AG09319 (cell line): ENCODE measurements at places on chromosomes 5 and 9.
A peak's percentile ranks its signal among the peaks of the same experiment; 100 is the strongest.

DNA sequence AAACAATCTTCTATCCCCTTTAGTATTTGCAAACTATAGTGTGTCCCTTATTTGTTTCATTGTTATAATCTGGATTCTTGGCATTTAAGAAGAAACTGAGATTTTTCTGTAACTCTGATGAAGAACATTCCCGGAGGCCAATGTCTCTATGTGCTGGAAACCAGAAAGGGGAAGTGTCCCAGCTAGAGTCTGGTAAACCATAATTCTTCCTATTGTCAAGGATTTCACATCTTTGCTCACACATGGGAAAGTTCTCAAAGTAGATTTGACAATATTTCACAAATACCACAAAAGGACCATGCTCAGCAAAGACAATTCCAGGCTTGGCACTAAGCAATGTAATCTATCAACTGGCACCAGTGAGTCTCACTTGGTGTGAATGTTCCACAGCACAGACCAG, 146.8 kb downstream of the MUSK start:
- DNase-seq: no peak

DNA sequence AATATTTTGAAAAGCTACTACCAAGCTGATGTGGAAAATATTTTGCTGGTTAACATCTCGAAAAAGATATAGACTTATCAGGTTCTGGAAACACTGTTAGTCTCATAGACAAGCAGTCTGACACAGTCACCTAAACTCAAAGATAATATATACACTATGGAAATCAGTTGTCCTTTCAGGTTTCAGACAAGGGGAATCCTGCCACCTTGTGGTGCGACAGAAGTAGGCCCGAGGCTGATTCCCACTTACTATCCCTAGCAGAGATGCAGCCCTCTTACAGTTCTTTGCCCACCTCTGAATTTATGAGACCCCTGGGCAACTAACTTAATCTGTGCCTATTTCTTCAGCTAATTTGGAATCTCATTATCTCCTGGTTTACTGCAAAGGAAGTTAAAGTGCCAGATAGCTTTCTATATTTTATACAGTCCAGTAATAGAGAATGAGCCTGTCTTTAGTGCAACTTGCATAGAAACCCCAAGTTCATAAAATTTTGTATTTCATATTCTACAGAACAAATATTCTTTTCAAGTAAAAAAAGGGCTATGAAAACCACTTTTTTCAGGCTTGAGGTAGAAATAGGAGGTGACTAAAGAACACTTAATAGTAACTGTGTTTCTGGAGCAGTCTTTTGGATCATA, 16.9 kb downstream of the RAD1 start:
- DNase-seq: peak; percentile 41

DNA sequence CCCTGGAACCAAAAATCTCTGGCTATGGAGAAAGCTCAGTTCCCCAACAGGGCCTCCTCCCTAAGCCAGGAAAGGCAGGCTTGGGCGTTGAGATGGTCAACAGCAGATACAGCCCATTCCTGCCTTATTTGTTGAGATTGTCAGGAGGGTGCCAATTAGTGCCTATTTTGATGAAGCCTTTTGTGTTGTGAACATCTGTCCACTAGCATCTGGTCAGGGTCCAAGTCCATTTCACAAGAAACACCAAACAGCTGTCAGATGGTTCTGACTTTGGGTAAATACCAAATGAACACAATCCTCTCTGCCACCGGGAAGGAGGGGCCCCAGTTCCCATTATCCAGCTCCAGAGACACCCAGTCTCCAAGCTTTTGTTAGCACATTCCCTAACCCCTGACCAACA, 19.9 kb downstream of the SEMA6A start:
- no peak for DNase-seq

DNA sequence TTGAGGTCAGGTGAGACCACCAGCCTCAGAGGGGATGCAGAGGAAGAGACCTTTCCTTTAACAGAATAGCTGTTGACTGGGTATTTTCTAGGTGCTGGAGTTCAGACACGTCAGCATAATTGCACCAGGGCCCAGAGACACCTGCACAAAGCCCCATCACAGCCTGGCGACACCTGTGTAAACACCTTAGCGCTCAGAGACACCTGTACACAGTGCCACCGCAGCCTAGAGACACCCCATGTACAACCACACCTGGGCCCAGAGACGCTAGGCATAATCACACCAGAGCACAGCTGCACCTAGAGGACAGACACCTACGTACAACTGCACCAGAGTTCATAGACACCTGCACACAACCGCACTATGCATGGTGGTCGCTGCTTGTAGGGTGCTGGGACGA, 1.0 kb downstream of the TRIP13 start:
- no peak for DNase-seq

DNA sequence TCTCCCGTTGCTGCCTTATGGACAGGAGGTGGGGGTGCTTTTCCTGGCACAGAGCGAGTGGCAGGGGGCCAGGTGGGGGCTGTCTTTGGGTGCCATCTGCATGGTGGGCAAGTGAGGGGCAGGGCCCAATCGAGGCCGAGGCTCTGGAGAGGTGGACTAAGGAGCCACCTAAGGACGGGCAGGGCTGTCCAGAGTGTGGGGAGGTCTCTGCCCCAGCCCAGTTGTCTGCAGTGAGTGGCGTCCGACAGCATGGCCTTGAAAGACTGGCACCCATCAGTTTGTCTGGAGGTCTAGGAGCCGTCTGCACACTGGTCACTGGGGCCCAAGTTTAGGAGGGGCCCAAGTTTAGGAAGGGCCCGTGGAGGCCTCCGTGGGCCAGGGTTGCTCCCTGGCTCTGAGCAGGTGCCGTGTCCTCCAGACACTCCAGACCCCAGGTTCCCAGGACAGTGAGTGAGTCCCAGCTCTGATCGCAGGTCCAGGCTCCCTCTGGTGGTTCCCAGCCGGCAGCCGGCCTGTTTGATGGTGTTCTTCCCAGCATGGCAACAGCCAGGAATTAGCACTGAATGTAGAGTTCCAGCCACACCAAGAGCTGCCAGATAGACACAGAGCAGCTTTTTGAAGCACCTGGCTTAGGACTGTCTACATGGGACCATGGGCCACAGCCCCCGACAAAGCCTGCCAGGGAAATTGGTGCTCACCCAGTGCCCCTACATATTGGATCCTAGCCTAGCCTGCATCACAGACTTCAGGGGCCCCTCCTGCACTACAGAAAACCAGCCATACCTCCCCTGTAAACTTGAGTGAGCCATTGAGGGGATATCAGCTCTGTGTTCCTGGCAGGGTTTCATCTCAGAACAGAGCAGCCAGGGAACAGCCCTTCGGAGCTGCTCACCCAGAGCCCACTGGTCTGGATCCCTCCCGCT, 120.9 kb downstream of the WNK2 start:
- DNase-seq: no peak

DNA sequence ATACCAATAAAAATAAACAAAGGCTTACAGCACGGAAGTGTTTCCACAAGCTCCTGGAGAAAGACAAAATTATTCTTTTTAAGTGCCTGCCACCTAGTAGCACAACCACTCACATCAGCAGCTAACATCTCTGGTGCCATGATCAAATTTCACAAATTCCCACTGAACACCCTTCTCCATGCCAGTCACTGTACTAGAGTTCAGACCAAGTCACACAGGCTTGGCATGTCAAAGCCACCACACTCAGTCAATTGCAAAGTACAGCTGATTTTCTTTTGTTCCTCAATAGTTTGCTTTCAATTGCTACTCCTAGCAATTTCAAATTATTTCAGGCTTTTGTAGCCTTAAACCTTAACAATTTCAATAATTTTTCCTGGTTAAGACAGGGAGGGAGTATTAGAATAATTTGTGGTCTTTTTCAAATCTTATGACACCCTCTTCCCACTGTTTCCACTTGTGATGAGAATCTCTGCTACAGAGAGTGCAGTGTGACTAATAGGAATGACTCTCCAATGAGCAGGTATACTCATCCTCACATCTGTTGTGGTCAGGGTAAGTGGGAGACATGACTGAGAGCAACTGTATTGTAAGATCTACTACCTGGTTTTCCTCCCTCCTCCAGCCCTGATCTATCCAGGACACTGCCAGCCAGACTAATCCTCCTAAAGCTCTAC, 46.2 kb downstream of the RNF145 start:
- DNase-seq: no peak

GRCh38 chr9:75010570-75010969, 17.5 kb downstream of the CARNMT1 start:
- DNase-seq: no peak

DNA sequence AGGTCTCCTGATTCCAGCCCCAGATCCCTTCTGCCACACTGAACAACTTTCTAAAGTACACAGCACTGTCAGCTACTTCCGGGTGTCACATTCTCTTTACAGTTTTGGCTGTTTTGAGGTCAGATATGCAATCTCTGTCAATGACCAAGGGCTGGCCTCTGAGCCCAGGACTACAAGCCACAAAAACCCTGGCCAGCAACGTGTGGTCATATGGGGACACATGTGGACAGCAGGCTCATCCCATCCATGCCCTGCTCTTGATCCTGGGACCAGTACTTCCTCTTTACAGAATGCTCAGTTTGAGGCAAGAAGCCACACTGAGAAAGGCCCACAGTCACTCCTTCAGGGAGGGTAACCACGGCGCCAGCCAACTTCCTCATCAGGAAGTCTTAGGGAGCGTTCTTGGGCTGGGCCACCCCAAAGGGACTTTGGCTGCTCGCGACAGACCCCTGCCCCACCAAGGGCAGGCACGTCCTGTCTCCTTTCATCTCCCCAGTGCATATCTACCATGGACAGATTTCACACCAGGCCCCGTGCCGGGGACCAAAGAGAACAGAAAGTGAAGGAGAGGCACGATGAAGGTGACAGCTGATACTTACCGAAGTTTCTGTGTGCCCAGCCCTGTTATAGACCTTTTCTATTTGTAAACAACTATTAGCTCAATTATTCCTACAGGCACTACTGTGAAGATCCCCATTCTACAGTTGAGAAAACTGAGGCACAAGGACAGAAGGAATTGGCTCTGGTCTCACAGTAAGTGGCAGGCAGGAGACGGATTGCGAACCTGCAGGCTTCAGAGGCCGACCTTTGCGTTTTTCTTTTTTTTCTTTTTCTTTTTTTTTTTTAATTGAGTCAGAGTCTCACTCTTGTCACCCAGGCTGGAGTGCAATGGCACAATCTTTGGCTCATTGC, 37.3 kb downstream of the STK10 start:
- no peak for DNase-seq

- no peak for DNase-seq
Observed at GRCh38 chr5:35482167-35482755, 135.4 kb upstream of the SPEF2 start.

DNA sequence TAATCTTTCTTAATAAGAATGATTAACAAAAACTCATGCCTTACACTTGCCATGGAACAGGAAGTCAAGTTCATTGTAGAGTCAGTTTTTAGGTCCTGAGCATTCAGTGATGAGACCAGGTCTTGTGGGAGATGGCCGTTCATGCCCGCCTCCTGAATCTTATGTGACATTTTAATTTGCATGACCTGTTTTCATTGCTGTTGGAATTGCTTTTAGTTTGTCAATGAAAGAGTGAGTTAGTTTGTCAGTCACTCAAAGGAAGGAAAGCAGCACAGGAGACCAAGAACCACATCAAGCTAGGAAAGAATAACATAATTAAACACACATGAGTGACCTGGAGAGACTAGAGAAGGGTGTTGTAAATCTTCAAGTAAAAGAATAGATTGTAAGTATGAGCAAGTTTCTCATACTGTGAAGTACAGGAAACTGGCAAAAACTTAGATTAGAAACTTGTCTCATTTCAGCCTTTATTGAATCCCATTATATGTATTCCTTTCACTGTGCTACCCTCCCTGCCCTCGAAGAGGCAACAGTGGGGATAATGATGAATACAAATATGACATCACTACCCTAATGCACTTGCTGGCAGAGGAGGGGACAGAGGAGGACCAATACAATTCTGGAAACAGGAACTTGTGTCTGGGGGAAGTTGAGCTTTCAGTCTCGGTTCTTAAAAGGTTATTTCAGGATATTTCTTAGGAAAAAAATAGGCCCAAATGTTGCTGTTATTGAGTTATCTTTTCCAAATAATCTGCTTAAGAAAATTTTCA, 64.3 kb upstream of the C6 start:
- DNase-seq: no peak

- no peak for DNase-seq
Observed at GRCh38 chr5:115579216-115579615, 23.1 kb downstream of the TICAM2 start.

GRCh38 chr9:96612105-96612965, 7.3 kb downstream of the CDC14B start:
- DNase-seq: peak; percentile 62

- no peak for DNase-seq
Observed at GRCh38 chr9:2242831-2243330, 227.7 kb downstream of the SMARCA2 start.

- no peak for DNase-seq
Observed at GRCh38 chr5:56384186-56384585, 151.1 kb upstream of the ANKRD55 start.

DNA sequence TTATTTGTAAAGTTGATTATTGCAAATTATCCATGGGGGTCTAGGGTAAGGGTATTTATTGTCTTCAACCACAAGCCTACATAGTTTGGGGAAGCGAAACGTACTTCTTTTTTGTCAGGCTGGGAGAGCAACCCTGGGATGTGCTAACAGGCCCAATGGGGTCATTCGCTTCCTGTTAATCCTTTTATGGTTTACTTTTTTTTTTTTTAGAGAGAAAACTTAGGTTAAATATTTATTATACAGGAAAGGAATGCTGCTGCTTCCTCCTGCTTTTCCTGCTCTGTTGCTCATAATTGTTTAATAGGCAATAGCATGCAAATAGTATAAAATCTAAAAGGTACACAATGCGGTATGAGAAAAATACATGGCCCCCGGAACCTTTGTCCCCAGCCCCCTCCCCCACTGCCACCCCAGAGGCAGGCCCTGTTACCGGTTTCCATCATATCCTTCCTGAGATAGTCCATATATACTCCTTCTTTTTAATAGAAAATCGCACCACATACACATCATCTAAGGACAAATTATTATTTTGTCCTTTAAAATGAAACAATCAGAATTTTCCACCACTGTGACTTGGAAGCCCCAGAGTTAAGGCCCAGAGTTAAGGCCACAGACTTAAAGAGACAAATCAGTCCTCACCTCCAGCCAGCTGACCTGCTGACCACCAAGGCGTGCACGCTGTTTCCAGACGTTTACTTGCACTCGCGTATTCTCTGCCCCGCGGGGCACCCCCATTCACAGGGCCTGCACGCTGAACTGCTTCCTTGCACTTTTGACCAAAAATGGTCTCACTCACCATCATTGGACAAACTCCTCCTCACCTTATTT, 83.9 kb downstream of the NDFIP1 start:
- DNase-seq: no peak

DNA sequence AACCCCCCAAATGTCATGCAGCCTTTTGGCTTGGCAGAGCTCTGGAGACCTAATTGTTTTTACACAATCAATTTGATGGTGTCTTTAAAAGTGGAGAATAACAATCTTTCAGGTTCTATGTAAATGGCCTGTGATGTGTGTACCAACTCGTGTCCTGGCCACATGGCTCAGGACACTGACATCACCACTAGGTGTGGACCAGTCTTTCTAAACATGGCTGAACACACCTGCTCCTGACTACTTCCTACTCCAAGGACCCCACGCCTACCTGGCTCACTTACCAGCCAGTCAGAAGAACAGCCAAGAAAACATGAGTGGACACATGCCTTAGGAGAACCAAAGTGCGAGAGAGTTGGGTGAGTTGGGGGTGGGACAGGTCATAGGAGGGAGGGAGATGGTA, 71.2 kb downstream of the WDR41 start:
- no peak for DNase-seq

- peak; percentile 37 for DNase-seq
Observed at GRCh38 chr5:54234304-54234933, 76.0 kb downstream of the ARL15 start.
